HAP-1 (cell line): ENCODE measurements at places on chromosomes 13 and 19.

DNA sequence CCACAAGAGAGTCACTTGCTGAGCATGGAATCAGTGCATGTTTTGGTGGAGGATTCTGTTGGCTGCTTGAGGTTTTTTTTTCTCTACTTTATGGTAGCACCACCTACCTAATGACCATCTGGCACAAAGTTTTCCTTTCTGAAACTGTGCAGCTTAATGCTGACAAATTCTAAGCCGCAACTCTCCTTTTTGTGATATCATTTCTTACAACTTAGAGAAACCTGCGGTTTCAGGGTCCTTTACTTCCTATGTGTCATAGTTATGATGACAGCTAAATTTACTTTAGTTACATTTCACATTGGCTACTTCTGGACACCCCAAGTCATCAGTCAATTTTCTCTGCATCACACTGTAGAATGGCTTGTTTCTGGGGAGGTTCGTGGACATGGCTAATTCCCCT, 115.4 kb upstream of the TMTC4 start:
- no peak for DNase-seq

GRCh38 chr13:51844862-51845573, at the start of gene TMEM272:
TSS of gene TMEM272 (minus strand) at chr13:51845177. CDS start at chr13:51838530, 6,647 bp downstream.
- peak; percentile 43 for DNase-seq

DNA sequence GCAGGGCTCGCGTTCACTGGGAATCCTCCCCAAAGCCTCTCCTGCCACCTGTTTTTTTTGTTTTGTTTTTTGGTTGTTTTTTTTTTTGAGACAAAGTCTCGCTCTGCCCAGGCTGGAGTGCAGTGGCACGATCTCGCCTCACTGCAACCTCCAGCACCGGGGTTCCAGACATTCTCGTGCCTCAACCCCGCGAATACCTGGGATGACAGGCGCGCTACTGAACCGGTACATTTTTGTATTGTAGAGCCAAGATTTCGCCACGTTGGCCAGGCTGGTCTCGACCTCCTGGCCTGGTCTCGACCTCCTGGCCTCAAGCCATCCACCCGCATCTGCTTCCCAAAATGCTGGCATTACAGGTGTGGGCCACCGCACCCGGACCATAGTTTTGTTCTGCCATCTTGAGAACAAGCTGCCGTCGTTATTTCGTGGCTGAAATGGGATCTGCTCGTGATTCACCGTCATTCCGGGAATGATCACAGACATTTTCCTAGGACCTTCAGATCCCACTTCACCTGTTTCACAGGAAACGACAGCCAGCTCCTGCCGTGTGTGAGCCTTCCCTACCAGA, 46.8 kb downstream of the OXGR1 start:
- no peak for DNase-seq

DNA sequence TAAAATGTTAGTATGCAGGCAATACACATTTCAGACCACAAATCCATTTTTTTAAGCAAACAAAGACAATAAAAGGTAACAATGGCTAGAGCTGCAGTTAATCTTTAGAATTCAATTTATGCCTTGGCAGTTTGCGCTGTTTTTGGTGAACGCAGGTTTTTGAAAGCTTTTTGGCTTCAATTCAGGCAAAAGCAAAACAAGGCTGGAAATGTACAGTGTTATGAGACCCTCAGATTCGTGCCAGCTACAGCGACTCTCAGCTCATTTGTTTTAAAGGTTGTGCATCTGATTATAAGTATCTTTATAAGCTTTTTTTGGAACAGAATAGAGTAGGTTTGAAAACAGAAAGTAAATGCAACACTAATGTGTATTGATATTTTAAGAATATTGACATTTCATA, 63.6 kb upstream of the SOX1 start:
- DNase-seq: no peak

- DNase-seq: peak; percentile 8
Observed at GRCh38 chr13:74794582-74794981, 660.4 kb upstream of the KLF12 start.

DNA sequence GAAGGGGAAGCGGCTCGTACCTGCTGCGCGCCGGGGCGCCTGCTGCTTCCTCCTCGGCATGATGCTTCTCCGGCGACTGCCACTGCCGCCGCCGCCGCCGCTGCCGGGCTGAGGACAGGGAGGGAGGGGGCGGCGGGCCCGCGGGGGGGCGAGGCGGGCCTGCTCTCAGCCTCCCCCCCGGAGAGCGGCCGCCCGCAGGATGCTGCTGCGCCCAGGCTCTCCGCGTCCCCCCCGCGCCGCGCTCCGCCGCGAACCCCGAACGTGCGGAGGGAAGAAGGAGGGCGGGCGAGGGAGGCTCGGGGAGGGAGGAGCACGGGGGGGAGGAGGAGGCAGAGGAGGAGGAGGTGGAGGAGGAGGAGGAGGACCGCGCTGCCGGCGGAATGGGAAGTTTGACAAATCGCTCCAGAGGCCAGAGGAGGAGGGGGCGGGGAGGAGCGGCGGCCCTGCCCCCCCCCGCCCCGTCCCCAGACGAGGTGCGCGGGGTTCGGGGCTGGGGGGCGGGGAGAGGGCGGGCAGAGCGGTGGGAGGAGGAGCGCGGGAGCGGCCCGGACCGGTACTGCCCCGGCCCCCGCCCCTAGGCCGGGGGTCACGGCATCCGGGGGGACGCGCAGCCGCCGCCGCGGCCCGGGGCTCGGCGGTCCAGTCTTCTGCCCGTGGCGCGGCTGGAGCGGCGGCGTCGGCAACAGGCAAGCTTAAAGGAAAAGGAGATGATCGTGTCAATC, at the start of gene TSHZ3:
Gene TSHZ3, minus strand, starts transcription at position 277 of the 722 bp plus-strand sequence. Its CDS starts 217 bp downstream, at position 60.
- peak; percentile 85 for DNase-seq

- peak; percentile 67 for DNase-seq
Observed at GRCh38 chr19:12913011-12913561, 6.0 kb downstream of the SYCE2 start.

DNA sequence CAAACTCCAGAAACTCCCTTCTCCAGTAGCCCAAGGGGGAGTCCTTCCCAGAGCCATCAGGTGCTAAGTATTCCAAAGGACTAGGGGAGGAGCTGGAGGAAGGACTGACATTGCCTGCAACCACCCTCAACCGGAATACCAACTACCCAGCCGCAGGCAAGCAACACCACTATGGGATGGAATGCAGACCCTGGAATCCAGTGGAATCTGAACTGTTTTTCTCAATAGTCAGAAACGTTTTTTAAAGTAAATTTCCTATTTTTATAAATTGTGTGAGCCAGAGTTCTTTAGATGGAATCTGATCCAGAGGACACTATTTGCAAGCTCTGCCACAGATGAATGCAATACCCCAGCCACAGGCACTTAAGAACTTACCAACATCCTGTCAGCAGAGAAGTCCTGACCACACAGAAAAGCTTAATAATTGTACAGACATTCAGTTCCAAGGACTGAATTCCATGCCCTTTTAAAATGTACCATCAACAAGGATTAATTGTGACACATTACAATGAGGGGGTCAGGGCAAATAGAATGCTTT, 92.1 kb downstream of the USP12 start:
- DNase-seq: no peak

- no peak for DNase-seq
Observed at GRCh38 chr13:103625194-103625593, 559.0 kb upstream of the SLC10A2 start.

GRCh38 chr19:51417107-51417809, at the start of gene SIGLEC10:
TSS of gene SIGLEC10 (minus strand) at chr19:51417642. CDS start at chr19:51417581, 61 bp downstream.
- no peak for DNase-seq

DNA sequence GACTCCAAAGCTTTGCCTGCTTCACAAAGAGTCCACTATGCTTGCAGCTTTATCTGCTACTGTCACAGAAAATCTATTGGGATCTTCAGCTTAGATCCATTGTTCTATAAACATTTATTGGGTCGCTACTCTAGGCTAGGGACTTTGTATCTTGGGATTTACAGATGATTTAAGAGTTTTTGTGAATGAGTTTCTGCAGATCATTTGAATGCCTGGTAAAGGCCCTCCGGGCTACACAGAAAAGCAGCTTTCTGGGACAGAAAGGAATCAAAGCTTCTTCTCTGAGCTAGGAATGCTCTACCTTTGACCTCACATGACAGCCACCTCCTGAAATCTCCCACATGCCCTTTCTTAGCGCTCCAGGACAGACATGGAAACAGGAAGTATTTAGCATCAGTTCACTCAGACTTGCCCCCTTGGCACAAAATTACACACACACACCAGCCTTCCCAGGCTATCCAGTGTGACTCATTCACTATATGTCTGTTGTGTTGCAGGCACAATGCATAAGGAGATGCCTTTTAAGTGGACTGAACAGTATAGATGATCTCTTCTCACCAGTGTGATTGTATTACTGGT, 492.4 kb downstream of the DACH1 start:
- peak; percentile 93 for DNase-seq

DNA sequence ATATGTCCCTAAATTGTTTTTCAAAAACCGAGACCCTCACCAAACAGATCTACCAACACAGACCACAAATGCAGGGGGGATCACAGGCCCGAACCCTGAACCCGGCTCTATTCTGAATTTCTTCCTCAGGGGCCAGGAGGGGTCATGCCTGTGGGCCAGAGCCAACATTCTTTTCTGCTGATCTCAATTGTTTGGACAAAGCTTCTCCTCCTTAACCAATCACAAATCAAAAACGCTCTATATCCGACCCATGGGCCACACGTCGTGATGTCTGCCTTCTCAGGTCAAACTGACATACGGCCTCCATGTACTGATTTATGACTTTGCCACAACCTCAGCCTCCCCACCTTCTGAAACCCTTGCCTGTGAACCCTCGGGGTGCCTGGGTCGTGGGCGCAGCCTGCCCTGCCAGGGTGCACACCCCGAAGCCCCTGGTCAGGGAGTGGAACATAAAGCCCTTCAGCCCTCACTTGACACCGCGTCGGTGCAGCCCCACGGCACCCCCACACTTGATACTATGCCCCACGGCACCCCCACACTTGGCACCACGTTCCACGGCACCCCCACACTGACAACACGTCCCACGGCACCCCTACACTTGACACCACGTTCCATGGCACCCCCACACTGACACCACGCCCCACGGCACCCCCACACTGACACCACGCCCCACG, 58.4 kb upstream of the C13orf46 start:
- no peak for DNase-seq

DNA sequence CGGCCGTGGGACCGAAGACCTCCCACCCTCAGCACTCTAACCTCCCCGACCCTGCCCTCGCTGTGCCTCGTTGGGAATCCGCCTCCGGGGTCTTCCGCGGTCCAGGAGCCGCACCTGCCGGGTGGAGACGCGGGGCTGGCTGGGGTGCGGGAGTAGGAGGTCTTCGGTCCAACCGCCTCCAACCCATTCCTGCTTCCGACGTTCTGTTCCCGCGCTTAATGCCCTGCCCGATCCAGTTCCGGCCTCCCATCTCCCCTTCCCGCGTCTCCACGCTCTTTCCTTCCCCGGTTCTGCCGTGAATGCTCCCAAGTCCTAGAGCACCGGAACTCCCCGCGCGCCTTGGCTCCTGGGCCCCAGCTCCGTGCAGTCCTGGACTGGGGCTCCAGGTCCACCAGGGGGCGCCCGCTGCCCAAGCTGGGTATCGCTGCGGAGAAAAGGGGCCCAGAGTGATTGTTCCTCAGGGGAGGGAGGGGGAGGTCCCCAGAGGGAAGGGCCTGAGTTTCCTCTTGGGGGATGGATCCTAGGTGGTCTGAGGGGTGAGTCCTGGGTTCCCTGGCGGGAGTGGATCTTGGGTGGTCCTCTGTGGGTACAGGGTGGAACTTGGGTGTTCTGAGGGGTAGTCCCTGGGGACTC, 14.1 kb upstream of the TNFSF9 start:
- DNase-seq: peak; percentile 82

GRCh38 chr13:114130837-114131582, 1.4 kb downstream of the RASA3 start:
- DNase-seq: peak; percentile 50

DNA sequence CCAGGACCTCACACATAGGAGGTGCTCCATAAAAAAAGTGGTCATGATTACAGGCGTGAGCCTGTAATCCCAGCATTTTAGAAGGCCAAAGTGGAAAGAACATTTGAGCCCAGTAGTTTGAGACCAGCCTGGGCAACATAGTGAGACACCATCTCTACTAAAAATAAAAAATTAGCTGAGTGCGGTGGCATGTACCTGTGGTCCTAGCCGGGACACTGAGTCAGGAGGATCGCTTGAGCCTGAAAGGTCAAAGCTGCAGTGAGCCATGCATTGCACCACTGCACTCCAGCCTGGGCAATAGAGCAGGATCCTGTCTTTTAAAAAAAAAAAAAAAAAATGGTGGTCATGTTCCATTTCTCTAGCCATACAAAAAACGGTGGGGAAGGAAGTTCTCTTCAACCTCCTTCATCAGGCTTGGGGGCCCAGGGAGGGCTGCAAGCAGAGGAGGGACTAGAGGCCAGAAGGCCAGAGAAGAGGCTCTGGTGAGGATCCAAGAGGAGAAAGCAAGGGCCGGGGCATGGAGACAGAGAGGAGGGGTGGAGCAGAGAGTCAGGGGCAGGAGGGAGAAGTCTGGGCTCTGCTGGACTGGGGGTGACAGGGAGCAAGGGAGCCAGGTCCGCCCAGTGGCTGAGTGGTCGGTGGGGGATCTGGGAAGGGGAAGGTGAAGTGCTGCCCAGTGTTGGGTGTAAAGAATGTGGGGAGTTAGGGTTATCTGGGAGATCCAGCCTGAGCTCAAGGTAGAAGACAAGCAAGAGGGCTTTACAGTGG, 8.9 kb downstream of the KASH5 start:
- no peak for DNase-seq

DNA sequence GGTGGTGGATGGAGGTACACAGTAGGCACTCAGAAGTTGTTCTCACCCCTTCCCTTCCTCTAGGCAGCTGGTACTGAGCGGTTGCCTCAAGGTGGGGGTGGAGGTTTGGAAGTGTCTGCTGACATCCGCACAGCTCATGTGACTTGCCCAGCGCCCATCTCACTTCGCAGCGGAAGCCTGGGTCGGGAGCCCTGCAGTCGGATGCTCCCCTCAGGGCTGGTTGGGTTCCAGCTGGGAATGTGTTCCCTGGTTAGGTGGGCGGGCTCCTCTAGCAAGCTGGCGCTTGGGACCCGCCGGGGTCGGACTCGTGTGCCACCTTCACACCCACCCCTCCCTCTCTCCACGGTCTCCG, 10.2 kb downstream of the PPP1R37 start:
- DNase-seq: no peak
